Progenitor cell of endocrine pancreas (in vitro differentiated cells): ENCODE measurements at places on chromosomes 1 and 21.

- DNase-seq = peak; percentile 52
Observed at GRCh38 chr1:6962996-6963911, 178.0 kb downstream of the CAMTA1 start.

GRCh38 chr1:57820356-57821095, 396.7 kb upstream of the DAB1 start:
- no peak for DNase-seq

GRCh38 chr1:206961668-206962067, 8.6 kb downstream of the FCAMR start:
- DNase-seq = no peak

GRCh38 chr1:909861-910310, 13.8 kb upstream of the SAMD11 start:
- no peak for DNase-seq

GRCh38 chr1:10965546-10966226, 46.8 kb upstream of the TARDBP start:
- no peak for DNase-seq

- no peak for DNase-seq
Observed at GRCh38 chr1:40315795-40316594, 1.1 kb downstream of the COL9A2 start.

GRCh38 chr1:2145946-2146835, 48.4 kb downstream of the FAAP20 start:
- no peak for DNase-seq

DNA sequence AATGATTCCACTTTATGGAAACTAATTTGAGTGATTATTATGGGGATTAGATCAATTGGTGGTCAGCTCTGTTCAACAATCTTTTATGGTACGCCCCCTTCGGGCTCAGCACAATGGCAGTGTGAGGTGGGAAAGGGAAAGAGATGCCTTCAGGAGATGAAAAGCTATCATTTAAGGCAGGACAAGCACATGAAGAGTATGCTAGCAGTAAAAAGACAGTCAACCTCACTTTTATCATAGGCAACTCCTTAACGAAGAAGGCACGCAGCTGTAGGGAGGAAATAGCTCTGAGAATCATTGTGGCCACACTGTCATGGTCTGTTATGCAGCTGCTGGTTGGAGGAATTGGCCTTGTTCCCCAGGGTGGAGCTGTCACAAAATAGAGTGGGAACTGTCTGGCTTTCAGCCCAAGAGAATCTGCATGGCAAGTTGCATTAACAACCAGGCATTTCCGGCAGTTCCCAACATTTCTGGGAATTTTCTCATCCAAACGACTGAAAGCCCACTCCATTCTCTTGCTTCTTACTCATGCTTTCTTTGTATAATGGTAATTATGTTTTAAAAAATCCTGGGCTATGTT, 54.4 kb upstream of the BCL10 start:
- DNase-seq = no peak

- DNase-seq = no peak
Observed at GRCh38 chr21:36076878-36077655, 7.2 kb downstream of the CBR1 start.

DNA sequence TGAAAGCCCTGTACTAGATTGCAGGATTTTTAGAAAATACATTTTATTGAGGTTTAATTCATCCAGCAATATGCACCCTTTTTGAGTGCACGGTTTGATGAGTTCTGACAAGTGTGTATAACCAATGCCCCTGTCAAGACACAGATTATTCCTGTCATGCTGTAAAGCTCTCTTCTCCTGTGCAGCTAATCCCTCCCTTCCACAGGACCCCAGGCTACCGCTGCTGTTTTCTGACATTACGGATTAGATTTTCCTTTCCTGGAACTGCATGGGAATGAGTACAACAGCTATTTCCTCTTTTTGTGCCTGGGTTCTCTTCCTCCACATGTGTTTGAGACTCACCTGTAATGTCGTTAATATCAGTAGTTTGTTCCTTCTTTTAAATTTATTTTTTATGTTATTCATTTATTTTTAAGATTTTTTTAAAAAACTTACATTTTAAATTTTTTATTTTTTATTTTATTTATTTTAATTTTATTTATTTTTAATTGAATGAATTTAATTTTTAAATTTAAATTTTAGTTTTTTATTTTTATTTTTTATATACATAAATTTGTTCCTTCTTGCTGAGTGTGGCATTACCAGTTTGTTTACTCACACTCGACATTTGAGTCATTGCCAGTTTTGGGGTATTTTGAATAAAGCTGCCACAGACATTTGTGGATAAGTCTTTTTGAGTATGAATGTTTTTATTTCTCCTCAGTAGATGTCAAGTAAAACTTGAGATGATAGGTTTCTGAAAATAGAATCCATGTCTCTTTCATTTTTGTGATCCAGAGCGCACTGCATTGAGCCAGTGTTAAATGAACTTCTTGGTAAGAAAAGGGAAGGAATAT, 79.0 kb upstream of the B3GALT5 start:
- DNase-seq = no peak

DNA sequence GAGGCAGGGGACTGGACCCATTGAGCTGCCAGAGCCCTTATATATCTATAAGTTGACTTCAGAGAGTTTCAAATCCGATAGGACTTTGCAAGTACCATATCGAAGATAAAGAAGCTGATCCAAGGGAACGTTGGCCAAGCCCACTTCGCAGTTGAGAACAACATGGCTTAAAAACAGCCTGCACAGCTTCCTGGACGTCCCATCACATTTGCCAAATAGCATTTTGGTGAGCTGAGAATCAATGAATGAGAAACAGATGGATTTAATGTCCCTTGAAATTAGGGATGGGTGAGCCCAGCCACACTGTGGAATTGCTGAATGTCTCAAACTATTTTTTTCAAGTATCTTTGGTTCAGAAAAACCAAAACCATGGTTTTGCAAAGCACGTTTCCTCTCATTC, 64.8 kb downstream of the KCNJ15 start:
- no peak for DNase-seq

- no peak for DNase-seq
Observed at GRCh38 chr1:93848350-93848883, 30.6 kb downstream of the DNTTIP2 start.

GRCh38 chr21:38531039-38531541, 32.8 kb upstream of the ERG start:
- no peak for DNase-seq

- no peak for DNase-seq
Observed at GRCh38 chr1:61149010-61149860, 66.9 kb downstream of the NFIA start.

DNA sequence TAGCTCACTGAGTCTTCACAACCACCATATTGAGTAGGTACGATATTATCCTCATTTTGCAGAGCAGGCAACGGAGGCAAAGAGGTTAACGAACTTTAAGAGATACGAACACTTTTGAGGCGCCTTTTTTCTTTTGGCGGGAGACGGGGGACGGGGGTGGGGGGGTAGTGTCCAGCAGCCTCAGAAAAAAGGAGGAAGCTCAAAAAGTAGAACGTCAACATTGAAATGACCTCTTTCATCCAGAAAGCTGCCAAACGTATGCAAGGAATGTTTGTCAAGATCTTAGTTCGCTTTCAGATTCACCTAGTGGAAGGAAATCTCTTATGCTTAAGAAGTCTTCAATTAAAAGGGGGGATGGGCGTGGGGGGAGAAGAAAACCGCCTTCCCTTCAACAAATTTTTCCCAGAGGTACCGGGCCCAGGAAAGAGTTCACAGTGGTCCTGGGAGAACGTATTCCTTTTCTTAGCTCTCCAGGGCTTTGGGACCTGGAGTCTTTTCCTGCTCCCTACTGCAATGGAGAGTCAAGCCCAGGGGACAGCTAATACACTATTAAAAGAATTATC, 1.1 kb upstream of the PCAT6 start:
- no peak for DNase-seq

DNA sequence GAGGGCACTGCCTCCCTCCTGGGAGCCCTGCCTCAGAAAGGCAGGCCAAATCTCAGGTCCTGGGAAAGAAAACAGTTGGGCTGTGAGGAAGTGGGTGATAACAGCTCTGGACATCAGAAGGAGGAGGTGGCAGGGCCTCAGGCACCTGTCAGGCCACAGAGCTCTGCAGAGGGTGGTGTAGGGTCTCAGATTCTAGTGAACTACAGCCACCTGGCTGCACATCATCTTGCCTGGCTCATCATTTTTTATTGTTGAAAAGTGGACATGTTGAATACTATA, 15.3 kb upstream of the ZNF678 start:
- DNase-seq = no peak

DNA sequence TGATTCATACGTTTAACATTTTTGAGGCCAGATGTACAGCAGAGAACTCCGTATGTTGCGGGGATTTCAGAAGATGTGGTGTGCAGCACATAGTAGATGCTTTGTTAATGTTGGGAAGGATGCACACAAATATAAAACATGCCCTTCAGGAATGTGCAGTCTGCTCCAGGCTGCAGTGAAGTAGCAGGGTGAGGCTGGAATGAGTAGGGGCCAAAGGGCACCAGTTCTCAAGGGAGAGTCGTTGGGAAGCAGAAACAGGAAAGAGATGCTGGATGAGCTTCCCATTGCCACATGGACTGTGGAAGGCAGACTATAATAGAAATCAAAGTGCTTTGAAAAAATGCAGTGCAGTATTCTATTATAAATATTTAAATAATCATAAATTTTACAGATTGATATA, 126.9 kb downstream of the NOS1AP start:
- DNase-seq = no peak

- no peak for DNase-seq
Observed at GRCh38 chr1:226712742-226713419, 26.2 kb downstream of the ITPKB start.

GRCh38 chr1:4411862-4412261, 242.5 kb upstream of the AJAP1 start:
- DNase-seq = no peak

DNA sequence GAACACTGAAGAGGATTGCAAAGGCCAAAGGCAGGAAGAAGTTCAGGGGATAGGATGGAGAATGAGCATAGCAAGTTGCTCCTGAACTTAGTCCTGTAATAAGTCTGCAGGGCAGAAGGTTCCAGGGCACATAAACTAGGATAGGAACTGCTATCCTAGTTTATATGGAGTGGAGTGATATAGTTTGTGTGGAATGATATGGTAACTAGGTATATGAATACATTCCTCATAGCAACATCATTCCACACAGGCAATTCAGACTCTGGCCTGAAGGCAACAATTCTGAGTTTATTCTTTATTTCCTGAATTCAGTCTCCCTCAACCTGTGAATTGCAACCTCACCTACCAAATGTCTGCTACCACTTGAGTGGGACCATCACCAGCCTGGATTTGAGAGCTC, 154.9 kb upstream of the GREM2 start:
- no peak for DNase-seq

DNA sequence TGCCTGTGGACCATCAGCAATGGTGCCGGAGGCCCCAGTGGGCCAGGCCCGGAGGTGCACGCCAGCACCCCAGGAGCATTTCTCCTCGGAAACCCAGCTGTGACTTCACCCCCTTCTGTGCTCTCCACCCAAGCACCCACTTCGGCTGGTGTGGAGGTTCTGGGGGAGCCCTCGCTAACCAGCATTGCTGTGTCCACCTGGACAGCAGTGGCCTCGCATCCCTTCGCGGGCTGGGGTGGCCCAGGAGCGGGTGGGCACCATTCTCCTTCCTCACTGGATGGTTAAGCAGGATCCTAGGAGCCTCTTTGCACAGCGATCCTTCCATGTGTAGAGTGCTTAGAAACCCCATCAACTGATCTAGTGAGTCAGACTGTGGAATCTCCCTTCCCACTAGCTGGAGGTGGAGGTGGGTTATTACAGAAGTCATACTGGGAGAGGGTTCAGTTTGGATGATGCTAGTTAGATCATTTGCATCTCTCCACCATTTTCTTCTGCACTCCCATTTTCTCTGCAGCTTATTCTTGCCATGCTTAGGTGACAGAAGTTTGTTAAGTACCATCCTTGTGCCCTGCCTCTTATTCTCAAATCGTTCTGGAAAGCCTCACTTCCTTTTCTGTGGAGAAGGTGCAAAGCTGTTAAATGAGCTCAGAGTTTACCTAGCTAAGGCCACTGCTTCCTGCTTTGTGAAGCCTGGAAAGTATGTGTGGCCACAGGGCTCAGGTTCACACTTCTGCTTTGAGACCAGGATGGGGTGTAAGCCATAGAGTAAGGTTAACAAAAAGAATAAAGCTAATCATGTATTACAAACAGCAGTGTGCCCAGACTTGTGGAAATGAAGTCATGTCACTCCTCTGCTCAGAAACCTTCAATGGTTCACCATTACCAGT, 32.3 kb downstream of the TBX19 start:
- no peak for DNase-seq

DNA sequence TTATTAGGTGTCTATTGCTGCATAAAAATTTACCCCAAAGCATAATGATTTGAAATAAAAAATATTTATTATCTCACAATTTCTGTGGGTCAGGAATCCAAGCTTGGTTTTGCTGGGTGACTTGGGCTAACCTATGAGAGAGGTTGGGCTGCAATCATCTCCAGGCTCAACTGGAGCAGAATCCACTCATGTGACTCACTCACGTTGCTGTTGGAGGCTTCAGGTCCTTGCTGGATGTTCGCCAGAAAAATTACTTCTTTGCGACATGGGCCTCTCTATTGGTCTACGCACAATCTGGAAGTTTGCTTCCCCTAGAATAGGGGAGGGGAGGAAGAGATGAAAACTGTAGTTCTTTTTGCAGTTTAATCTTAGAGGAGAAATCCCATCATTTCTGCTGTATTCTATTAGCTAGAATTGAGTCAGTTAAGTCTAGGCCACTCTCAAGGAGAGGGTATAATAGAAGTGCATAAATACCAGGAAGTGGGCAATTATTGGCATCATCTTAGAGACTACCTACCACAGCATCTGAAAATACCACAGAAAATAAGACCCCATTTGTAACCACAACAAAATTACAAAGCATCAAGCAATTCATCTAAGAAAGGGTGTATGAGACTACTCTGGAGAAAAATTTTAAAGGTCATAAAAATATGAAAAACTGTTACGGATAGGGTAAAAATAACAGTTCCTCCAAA, 5.7 kb upstream of the FASLG start:
- no peak for DNase-seq

- DNase-seq = no peak
Observed at GRCh38 chr21:32182449-32182848, 96.4 kb downstream of the MIS18A start.

GRCh38 chr1:8962812-8963530, 17.3 kb downstream of the CA6 start:
- DNase-seq = peak; percentile 18

DNA sequence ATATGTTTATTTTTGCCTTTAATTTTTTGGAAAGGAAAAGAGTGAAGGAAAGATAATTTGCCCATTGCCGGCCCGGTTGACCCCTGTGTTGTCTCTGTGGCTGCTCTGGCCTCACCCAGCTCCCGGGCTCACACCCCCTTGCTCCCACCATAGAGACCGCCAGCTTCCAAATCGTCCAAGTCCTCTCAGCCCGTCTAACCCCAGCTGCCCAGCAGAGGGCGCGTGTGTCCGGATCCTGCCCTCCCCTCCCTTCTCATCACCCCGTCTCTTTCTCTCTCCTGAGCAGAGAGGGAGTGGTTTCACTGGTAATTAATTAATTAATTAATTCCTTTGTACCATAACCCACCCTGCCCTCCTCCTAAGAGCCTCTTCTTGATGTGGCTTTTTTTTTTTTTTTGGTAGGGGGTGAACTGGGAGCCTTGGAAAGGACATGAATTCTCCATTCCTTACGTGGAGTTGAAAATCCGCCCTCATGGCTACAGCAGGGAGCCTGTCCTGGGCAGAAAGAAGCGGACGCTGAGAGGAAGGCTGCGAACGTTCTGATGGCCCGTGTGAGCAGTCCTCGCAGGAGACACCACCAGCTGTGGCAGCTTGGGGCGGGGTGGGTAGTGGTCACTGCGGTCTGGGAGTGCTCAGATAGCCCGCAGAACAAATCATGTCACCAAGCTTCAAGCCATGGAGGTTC, 45.9 kb downstream of the KIAA0040 start:
- peak; percentile 67 for DNase-seq
